ENCODE measurements at places on chromosomes 2 and 18.
A peak's percentile ranks its signal among the peaks of the same experiment; 100 is the strongest.

DNA sequence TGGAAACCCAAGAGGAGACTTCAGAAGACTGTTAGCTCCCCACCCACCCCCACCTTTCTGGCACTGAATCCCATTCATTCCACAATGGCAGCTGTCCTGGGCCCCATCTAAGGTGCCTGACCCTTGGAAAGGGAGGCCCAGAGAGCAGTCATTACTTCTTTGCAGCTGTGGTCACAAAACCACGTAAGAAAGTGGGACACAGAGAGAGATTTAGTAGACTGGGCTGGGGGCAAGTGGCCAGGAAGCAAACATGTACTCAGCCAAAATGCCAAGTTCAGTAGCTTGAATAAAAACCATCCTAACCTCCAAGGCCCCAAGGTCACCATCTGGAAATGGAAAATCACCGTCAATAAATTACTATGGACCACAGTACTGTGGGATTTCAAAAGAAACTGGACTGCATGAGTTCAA is 381.4 kb downstream of the TNS1 start:
- no peak for DNase-seq

- no peak for DNase-seq
Measured at GRCh38 chr2:128436479-128437203, 118.0 kb upstream of the HS6ST1 start.

GRCh38 chr2:64698668-64699444 is 45.1 kb upstream of the SERTAD2 start:
- peak; percentile 55 for DNase-seq

- no peak for DNase-seq
Measured at GRCh38 chr2:180618570-180618969, 361.8 kb upstream of the UBE2E3 start.

DNA sequence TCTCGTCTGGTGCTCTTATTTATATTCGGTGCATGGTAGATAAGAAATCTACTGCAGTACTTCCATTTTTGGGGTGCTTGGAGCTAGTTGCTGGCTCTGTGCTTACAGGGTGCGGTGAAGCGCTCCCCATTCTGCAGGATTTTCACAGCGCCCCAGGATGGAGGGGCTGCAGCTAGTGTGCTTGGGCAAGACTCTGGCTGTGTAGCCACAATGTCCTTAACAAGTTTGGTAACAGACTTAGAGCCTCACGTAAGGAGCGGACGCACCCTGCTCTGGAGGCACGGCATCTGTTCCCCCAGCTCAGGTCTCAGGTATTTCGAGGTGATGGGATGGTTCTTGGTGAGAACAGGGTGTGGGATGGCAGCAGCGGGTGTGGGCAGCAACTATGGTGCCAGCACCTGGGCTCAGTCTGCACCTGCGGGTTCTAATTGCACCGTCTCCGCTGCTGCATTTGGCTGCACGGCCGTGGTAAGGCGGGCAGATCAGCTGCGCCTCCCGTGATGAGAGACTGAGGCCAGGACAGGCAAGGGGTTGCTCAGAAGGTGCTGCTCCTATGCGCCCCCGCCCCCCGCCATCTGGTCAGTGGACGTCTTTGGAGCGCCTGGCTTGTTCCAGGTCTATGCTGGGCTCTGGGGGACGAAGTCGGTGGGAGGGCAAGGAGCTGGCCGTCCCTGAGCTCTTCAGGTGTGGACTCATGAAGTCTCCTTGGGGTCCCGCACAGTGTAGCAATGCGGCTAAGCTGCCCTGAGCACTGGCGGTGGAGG is 20.1 kb upstream of the ALLC start:
- DNase-seq, result no peak

GRCh38 chr2:120108749-120109148 is 95.9 kb downstream of the EPB41L5 start:
- no peak for DNase-seq

DNA sequence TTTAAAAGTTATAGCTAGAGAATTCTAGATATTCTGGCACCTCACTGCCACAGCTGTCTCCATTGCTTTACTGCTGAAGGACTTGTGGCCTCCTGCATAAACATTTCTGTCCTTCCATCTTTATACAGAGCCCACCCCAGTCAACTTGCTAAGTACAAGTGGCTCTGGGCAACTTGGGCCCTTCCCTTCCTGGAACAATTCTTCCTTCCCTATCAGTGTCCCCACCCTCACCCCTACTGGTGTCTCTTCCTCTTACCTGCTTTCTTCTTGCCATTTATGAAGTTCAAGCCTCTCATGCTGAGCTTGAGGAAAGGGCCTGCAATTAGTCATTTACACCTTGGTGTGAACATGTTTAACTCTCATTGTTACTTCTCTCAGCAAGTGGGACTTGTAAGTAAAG is 45.0 kb downstream of the ARHGAP25 start:
- DNase-seq, result no peak

DNA sequence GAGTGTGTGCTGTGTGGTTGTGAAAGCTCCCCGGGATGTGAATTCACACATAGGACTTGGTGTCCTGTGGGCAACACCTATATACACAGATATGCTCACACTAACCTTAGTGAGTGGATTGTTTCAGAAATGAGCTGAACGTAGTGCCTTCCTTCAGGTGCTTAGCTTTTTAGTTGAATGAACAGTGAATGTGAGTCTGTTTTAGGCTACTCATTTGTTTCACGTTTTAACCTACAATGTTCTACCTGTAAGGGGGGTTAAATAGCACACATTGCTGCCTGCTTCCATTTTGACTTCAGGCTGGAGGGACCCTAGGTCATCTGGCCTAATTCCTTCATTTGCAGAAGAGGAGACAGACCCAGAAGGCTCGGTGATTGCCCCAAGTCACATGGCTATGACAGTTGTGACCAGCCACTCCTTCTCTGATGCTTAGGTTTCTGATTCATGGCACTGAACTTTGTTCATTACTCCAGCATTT is 1.0 kb downstream of the PLEK start:
- DNase-seq, result no peak

- peak; percentile 64 for DNase-seq
Measured at GRCh38 chr18:44594799-44595467, 85.8 kb upstream of the SETBP1 start.

DNA sequence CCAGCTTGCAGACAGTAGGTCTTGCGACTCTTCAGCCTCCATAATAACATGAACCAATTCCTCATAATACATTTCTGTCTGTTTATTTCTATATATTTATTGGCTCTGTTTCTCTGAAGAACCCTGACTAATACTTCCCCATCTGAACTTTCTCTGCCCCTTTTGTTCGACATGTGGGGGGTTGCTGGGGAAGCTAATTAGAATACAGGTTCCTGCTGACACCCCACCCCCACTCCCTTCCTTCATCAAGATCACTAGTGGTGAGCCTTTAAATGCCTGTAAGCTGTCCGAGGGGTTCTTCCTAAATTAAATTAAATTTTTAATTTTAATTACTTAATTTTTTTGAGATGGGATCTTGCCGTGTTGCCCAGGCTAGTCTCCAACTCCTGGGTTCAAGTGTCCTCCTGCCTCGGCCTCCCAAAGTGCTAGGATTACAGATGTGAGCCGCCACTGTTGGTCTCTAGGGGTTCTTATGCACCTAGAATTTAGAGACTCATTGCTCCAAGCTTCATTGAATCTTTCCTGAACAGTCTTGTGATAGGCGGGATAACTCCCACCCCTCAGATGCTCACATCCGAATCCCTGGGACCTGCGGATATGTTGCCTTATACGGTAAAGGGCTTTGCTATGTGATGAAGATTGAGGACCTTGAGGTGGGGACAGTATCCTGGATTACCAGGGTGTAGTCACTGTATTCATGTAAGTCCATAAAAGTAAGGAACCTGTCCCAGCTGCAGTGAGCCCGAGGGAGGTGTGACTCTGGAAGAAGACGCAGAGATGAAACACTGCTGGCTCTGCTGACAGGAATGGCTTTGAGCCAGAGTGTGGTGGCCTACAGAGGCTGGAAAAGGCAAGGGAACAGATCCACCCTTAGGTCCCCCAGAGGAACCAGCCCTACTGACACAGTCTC is 26.2 kb downstream of the HPCAL1 start:
- DNase-seq, result no peak

DNA sequence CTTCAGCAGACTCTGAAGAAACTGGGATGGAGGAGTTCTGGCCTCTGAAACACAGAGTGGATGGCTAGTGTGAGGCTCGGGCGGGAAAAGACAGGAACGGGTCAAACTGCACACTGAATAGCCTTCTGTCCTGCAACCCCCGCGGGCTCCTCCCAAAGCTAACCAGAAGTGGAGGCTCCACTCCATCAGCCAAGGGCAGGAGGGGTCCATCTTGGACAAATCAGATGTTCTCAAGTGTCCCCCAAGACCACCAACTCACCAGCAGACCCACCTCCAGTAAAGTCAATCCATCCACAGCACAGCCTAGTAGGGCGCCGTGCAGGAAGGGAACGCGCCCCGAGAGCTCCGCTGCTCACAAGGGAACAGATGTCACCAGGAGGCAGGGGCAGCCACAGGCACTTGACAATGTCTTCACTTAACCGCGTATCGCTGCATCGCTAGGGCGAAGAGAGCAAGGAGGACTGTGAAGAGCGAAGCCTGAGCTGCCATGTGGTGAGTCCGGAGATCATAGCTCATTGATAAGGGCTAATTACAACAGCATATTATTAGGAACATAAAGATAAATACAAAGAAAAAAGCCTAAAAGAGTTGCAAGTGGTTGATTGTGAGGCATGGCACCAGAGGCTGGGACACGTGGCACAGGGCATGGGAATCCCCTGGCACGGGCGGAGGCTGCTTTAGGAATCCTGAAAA is 494.6 kb upstream of the MYT1L start:
- no peak for DNase-seq

- no peak for DNase-seq
Measured at GRCh38 chr2:133871545-133872209, 303.4 kb upstream of the NCKAP5 start.

DNA sequence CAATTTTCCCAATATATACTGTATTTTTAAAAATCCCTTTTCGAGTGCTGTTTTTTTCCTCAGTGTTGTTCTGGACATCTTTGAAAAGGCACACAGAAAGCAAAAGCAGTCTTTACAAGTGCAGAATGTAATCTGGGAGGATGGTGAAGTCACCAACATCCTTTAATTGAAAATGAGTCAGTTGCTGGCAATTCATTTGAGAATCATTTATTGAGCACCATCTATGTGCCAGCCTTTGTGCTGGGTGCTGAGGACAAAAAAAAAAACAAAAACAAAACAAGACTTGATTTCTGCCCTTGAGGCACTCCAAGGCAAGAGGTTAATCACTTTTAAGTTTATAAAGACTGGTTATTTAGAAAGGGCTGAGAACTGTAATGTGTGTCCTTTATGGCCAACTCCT is 46.7 kb upstream of the ACVR1 start:
- DNase-seq, result no peak

DNA sequence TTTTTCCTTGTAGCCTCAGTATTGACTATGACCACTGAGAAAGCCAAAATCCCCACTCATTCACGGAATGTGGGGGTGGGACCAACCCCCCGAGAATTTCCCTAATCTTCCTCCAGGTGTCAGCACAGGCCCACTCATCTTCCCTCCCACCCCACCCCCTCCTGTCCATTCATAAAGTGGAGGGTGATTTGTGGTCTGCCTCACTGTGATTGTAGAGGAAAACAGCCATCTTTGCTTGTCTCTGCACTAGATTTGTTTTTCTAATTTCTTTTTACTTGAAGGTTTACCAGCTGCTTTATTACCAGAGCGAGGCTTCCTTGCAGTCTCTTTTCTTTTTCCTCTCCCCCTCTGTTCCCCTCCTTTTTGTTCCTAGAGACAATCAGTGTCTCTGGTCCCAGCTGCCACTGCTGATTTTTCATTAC is 171.8 kb downstream of the ICOS start:
- DNase-seq, result no peak

DNA sequence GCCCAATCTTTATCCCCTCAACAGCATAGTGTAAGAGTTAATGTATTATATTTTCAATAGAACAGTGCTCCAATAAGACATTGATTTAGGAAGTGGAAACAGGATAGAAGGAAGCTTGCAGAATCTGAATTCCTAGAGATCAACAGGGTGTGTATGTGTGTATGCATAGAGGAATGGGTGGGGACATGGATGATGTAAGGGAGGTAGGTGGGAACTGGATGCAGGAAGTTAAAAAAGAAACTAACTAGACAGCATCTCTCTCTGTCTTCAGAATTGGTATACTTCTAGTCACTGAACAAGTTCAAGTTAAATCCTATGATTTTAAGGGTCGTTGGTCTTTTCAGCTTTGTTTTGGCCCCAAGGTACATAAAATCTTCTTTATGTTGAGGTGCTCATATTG is 196.6 kb downstream of the PMAIP1 start:
- no peak for DNase-seq

DNA sequence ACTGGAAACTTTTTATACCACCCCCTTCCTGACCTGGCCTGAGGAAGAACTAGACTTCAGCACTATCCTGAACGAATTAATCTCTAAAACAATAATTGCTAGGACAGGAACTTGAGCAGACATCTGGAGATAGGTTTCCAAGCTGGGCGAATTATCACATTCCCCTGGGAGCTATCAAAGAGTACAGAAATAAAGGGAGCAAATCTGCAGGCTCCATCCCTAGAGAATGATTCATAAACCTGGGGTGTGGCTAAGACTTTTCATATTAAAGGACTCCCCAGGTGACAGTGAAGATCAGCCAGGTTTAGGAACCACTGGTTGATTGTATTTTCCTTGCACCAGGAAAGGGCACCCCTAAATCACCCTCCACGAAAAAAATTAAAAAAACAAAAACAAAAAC is 105.6 kb upstream of the NOL4 start:
- no peak for DNase-seq

- DNase-seq, result no peak
Measured at GRCh38 chr2:229202646-229203045, 68.4 kb downstream of the PID1 start.

GRCh38 chr18:79928563-79928960 is 22.9 kb downstream of the SLC66A2 start:
- DNase-seq, result no peak

- no peak for DNase-seq
Measured at GRCh38 chr2:126891681-126892500, 6.8 kb upstream of the TEX51 start.

DNA sequence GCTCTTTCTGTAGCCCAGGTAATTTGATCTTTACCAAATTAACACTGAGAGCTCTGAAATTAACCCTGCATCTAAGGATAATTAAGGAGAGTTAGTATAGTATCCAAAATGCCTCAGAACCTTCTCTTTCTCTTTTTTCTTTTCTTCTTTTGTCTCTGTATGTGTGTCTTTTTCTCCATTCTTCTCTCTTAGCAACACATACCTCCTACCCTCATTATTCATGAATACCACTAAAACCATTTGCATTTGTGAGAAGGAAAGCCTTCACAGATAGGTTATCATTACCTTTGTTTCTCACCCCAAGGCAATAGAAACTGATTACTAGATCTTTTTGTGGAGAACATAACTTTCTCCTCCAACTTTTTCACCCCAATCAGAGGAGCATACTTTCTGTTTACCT is 376.5 kb upstream of the NXPH2 start:
- DNase-seq, result no peak

DNA sequence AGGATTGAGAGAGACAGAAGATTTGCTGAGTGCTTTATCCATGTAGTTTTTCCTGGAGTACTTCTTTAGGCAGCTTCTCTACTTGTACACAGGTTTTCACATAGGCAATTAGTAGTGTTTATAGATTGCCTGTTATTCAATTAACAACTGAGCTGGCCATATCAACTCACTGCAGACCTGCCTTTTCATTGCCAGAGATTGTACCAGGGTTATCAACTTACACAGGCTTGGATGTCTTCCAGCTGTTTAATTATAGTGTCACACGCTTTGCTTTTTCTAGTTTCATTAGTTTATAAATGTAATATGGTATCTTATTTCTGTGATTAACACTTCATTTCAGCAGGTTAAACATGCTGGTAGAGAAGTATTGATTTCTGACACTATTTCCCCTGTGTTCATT is 125.9 kb downstream of the GPD2 start:
- no peak for DNase-seq
